ENCODE measurements at places on chromosomes 11 and 22.

DNA sequence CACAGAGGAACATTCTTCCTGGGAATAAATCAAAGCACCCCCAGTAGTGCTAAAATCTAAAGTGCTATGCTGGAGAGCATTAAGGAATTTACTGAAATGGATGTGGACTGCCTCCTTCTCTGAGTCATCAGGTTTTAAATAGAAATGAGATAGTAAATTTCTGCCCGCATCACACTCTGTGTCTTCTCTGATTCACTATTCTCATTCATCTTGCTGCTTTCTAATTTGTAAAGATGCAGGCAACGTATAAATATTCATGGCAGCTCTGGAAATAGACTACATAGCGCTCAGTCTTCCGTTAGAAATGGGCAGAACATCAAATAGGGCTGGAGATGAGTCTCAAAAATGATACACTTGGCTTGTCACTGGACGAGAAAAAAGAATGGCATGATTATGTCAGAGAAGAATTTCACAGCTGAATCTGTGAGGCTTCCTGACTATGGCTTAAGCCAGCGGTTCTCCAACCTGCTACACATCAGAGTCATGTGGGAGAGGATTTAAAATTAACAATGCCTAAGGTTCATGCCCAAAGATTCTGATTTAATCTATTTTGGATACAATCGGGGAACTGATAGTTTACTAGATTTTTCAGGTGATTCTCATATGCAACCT lies 178.2 kb downstream of the LRRC4C start:
- DNase-seq, result no peak

DNA sequence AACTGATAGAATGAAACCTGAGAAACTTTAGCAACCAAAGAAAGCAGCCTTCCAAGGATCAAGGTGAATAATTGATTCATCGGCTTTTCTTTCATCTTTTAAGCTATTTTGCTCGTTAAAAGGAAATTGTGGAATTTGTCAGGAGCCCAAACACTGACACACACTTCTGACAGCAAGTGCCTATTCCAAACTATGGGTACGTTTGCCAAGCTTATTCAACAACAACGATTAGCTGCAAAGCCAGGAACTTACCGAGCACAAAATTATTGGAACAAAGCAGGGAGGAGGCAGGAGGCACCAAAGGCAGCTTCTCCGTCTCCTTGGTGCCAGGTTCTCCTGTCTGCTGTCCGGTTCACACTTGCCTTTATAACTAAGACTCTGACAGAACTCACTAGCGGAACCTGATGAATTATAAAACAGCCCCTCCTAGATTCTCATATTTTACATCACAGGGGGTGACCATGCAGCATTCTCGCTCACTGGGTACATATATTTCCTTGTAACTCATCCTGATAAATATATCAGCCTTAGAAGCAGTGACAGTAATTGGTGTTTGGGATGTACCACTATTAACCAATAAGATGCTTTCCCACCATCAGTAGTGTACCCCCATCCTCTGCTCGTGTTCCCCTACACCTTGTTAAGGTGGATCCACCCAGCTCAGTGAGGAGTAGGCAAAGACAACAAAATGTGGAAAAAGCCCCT lies 395.9 kb upstream of the CCDC90B start:
- no peak for DNase-seq

GRCh38 chr11:112085822-112086421 lies 634 bp downstream of the TIMM8B start:
- peak; percentile 49 for DNase-seq

GRCh38 chr11:20397281-20397680 lies 9.8 kb downstream of the PRMT3 start:
- peak; percentile 35 for DNase-seq

- no peak for DNase-seq
These were observed 41.6 kb downstream of the F2 start for GRCh38 chr11:46760429-46761128.

DNA sequence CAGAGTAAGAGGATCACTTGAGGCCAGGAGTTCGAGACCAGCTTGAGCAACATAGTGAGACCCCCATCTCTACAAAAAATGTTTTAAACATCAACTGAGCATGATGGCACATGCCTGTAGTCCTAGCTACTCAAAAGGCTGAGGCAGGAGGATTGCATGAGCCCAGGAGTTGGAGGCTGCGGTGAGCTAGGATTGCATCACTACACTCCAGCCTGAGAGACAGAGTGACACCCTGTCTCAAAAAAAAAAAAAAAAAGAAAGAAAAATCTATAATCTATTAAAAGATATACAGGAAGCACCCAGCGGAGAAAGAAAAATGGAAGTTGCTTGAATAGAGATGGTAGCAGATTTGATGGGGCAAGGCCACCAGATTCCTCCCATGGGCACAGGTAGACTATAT lies 61.8 kb downstream of the FAM83F start:
- no peak for DNase-seq

- no peak for DNase-seq
These were observed 49.4 kb upstream of the CCDC90B start for GRCh38 chr11:83335446-83336070.

- no peak for DNase-seq
These were observed 85.9 kb upstream of the GRK3 start for GRCh38 chr22:25478528-25478927.

DNA sequence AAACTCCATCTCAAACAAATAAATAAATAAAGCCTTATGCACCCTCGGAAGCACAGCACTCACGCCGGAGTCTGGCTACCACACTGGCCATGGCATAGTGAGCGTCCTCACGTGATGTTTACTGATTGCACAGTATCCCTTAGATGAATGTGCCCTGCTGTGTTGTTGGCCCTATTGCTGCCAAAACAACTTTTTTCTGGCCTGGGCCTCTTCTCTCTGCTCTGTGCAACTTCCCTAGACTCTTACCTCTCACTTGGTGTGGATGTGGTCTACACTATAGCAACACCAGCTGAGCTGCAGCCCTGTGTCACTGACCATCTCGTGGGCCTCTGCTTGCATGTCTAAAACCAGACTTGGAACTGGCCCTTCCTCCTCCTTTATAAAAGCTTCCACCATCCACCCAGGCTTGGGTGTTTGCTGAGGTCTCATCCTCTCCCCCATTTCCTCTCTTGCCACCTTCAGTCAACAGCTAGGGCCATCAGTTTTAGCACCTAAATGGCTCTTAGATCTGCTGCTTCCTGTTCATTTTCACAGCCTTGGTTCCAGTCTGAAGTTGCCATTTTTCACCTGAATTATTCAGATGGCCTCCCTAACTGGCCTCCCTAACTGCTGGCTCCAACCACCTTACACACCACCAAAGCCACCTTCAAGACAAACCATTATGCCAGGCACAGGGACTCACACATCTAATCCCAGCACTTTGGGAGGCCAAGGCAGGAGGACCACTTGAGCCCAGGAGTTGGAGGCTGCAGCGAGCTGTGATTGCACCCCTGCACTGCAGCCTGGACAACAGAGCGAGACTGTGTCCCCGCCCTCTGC lies 9.2 kb downstream of the ZNF74 start:
- no peak for DNase-seq

DNA sequence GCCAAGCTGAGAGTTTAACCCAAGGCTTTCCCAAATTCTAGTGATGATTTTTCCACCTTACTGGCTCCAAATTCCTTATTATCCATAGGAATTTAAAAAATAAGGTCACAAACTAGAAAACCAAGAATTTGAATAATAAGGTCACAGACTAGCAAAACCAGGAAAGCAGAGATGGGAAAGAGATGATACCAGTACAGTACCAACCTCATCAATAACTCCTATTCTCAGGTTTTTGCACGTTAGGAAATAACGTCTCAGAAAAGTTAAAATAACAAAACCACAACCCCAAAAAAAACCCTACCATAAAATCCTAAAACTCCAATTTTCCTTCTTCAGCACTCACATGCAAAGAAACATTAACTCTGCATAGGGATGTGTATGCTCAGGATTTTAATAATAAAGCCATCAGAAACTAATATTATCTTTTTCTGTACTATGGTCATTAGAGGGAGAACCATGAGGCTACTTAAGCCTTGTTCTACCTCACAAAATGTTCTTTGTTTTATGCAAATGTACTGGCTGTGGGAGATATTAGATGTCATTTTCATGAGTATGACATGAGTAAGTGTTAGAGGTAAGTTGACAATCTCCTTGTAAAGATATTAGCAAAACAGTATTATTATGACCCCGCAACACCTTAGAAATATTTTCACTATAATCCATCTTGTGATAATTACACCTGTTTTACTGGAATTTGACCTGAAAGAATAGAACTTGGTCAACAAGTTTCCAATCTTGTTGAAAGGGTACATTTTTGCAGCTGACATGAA lies 16.1 kb upstream of the EED start:
- DNase-seq, result no peak

DNA sequence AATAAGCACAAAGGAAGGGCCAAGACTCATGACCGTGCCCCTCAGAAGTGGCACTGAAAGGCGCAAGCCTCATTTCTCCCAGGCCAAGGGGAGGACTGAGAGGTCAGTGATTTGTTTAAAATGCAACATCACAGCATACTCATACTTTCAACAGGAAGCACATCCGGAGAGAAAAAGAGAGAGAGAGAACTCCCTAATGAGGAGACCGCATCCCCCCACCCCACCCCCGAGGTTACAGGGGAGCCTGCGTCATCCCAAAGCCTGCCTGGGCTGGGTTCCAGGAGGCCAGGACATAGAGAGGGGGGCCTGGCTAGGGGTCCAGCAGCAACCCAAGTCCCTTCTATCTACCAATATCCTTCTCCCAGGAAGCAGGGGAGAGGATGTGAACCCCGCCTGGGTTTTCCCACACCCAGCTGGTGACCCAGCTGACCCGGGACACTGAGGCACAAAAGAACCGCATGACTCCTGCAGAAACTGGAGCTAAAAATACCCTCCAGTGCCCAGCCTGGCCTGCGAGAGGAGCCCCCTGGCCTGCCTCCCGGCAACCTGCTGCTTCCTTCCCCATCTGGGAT lies 3.8 kb downstream of the CSNK1E start:
- DNase-seq, result no peak

DNA sequence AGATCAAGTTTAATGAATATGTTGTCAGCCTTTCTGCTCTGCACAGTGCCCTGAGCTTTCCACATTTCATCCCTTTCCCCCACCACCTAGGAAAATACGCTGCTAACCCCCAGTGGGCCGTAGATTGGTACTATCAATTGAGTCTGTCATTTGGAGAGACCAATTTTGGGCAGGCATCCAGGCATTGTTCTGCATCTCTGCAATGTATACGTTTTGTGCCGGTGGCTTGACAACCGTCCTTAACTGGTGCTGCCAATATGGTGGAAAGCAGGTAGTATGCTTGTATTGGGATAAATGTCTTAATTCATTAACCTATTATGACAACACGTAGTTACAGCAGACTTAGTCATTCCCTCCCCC lies 1.3 kb downstream of the ELMOD1 start:
- no peak for DNase-seq

DNA sequence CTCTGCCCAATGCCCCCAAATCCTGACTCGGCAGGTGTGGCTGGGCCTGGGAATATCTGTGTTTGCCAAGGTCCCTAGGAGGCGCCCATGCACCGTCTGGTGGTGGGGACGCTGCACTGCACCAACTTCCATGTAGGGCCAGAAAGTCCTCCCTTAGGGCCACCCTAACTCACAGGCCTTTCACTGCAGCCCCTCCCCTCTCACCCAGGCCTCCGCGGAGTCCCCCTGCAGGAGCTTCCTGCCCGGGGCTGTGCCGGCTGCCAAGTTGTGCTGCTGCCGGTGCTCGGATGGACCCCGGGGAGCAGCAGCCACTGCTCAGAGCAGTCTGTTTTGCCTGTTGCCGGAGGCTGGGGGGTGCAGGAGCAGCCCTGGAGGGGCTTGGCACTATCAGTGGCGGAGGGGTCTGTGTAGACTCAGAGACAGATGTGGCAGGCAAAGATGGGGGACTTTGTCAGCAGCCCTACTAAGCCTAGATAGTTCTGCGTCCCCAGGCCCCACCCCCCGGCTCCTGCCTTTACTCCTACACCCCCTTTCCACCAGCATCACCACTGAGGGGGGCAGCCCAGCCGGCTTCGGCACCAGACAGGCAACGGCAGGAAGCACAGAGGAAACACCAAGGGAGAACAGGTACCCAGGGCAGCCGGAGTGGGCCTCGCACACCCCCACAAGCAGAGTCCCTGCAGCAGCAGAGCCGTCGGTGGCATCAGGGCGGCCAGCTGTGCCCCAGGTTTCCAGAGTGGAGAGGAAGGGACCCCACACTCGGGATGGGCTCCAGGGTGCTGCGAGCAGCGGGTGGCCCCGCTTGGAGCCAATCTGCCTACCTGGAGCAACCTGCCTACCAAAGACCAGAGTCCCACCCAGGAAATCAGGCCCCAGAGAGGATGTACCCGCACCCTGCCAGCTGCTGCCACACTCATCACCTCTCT lies 124.3 kb downstream of the TRIM29 start:
- peak; percentile 82 for DNase-seq

GRCh38 chr11:44456544-44457300 lies 108.7 kb upstream of the CD82 start:
- peak; percentile 28 for DNase-seq

- no peak for DNase-seq
These were observed 8.2 kb downstream of the MMP8 start for GRCh38 chr11:102716527-102716926.

- no peak for DNase-seq
These were observed 29.2 kb upstream of the PGM2L1 start for GRCh38 chr11:74427384-74427886.

GRCh38 chr22:43428521-43428920 lies 16.7 kb downstream of the MPPED1 start:
- no peak for DNase-seq

GRCh38 chr11:117195761-117196160 lies 3.4 kb upstream of the TAGLN start:
- no peak for DNase-seq

- no peak for DNase-seq
These were observed 21.3 kb downstream of the SGSM1 start for GRCh38 chr22:24827296-24827695.

GRCh38 chr11:66595245-66595904 lies 2.4 kb downstream of the CCS start:
- no peak for DNase-seq

- peak; percentile 37 for DNase-seq
These were observed at the start of gene MMP10 for GRCh38 chr11:102780491-102780918. Gene MMP10, minus strand, starts transcription at chr11:102780628. Its CDS starts 37 bp downstream, at chr11:102780591.

DNA sequence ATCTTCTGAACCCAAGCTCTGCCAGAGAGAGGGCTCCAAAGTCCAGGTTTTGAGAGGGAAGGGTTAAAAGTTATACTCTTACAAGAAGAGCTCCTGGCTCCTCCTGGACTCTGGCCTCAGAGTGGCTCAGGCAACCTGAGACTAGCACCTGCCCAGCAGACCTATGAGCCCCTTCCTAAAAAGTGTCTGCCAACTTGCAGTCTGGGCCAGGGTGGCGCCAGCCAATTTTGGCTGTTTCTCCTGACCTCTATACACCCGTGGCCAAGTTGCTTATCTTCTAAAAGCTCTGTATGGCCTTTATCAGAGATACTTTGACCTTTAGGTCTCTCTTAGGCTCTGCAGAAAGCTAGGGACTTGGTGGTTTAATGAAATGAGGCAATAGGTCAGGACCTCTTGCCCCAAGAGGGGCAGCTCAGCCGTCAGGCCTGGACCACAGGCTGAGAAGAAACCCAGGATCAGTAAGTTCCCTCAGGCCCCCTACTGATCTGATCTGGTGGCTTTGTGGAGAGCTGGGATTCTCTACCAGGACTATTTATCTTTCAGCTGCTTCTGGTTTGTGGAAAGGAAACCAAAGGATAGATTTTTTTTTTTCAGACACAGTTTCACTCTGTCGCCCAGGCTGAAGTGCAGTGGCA lies 10.3 kb upstream of the UCP3 start:
- no peak for DNase-seq

Data from HEK293T (cell line).